Myocyte (in vitro differentiated cells): ENCODE measurements at places on chromosomes 3 and 15.
A peak's percentile ranks its signal among the peaks of the same experiment; 100 is the strongest.

GRCh38 chr3:57068437-57069089, 8.1 kb downstream of the SPATA12 start:
- peak; percentile 88 for DNase-seq

DNA sequence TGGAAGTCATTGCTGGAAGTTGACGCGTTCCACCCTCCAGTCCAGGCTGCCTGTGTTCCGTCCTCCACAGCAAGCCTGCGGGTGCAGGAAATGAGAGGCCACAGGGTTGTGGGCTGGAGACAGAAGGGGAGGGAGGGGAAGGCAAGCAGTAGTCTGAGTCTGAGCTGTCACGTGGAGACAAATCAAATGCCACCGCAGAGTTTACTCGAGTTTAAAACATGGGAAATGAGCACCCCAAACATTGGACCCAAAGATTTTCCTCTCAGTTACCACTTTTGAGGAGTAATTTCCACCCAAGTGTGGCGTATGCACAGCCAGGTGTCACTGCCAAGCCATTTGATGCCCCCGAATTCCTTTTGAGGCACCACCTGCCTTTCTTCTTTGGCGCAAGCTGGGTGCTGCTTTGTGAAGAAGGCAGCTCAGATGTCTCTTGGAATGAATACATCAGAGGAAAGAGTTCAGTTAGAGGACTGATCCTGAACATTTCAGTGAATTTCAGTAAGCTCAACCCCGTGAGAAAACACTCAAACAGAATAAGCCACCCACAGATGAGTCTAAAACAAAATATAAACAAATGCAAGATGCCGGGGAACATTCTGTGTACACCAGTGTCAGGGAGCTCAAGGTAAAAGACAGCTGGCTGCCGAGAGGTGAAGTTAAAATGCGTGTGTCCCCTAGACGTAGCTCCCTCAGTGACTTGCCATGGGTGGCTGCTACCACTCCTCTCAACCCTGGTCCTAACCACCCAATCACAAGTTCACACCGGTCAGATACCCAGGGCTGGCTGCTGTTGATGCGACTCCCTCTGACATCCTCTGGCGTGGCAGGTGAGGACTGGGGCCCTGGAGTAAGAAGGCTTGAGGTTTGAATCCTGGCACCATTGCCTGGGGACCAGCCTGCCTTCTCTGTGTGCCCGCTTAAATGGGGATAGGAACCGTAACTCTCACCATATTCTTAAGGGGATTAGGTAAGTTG, 203.8 kb downstream of the UACA start:
- DNase-seq: peak; percentile 29

- no peak for DNase-seq
These were observed 100.0 kb upstream of the DLG1 start for GRCh38 chr3:197398286-197398878.

DNA sequence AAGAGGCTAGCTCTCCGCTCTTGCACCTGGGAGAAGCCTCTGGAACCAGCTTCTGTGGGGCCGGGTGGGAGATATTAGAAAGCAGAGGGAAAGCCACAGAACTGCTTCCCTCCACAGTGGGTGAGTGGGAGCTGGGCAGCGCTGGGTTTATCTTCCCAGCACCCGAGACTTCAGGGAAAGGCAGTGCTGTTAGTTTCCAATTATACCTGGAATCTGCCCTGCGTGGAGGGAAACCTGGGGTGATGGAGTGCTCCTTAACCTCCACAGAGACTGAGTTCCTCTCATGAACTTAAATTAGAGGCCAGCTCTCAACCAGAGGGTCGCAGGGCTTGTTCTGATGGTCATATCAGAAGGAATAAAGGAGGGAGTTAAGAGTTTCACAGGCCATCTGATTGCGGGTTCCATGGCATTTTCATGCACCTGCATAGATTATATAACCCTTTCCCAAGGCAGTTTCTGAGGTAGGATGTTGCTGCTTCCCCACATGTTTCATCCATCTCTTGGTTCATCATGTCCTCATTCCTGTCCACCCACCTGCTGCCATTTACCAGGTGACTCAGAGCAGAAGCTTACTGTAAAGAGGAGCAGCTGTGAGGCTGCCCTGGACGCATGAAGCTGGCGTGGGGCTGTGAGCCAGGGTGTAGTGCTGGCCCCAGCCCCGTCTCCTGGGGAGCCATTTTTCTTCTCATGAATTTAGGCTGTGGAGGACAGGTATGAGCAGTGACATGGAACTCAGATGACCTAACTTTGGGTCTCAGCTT, 42.5 kb downstream of the CA12 start:
- no peak for DNase-seq

- DNase-seq: peak; percentile 31
These were observed 8.9 kb downstream of the TAGLN3 start for GRCh38 chr3:112007633-112008032.

DNA sequence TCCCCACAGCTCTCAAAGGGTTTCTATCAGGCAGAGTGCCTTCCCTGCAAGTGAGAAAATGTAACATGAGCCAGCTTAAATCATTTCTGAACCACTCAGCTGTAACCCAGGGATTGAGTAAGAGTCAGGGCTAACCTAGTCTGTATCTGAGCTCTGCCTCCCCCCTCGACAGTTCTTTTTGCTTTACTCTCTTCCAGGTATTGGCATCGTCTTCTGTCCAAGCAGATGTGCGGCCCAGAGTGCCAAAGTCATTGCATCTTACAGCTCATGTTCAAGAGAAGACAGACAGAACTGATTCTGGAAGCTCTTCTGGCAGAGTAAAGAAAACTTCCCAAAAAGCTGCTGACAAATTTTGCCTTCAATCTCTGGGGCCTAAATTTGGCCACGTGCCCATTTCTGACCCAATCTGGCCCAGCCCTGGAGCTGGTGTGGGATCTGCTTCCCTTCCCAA, 74.8 kb downstream of the ABHD5 start:
- DNase-seq: peak; percentile 47

DNA sequence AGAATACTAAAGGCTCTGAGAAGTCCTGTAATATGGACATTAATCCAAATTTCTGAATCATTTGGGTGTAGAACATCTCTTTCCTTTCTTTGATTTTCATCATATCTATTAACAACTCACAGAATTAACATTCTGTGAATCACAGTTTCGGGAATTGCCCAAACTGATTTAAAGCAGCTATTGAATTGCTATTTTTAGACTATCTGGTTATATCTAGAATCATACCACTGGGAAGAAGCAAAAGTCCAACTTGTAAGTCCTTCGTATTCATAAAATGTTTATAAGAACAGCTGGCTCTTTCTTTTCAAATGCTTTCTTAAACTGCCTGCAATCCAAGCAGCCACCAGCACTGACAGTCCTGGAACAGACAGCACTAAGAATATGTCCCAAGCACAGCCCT, 733.0 kb downstream of the NTRK3 start:
- no peak for DNase-seq

DNA sequence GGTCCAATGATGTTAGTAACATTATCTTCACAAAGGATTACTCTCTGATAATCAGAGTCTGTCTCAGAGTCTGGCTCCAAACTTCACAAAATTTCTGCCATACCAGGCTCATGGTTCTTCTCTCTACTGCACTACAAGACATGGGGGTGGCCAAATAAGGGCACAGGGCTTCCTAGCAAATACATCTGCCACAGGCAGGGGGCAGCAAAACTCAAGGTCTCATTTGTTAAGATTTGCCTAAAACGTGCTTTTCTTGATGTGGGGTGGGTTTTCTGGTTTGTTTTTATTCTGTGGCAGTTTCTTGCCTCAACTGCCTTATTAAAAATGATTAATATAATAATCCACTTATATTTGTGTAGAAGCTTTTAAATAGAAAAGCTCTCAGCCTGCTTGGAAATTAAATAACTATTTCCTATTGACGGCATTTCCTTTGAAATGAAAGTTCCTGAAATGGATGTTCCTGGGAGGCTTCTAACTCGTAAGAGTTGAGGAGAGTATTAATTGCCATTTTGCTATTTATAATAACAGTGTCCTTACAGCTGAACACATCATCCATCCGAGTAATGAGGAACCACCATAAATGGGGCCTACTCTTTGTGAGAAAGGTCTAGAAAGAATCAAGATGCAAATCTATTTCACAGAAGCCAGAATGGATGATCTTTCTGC, 53.8 kb downstream of the SST start:
- DNase-seq: peak; percentile 62
